ENCODE measurements at places on chromosomes 3 and 15. TPM values are rescaled to one million over a fixed set of nuclear protein-coding genes. Genes with fewer than 3 reads are reported as not detected.

Gene CCR9
- not detected for total RNA-seq

Gene SLC28A2
- not detected for total RNA-seq

Gene MESP1
- 0.18 TPM for total RNA-seq

Gene RTP3
- not detected for total RNA-seq

Gene ALDH1A3
- total RNA-seq = 82.6 TPM

Gene TRPM1
- 0.19 TPM for total RNA-seq

Gene SLC2A2
- total RNA-seq = not detected

Gene TEX264
- total RNA-seq = 37.5 TPM

Gene AP3B2
- not detected for total RNA-seq

Gene RUBCN
- 8.7 TPM for total RNA-seq

Data from endothelial cell of coronary artery (primary cell).